Activated CD8-positive, alpha-beta memory T cell treated with anti-CD3 and anti-CD28 coated beads, Interleukin-2, amount 50 U/mL, for 4 hours (primary cell): ENCODE measurements at places on chromosomes 4 and X.
A peak's percentile ranks its signal among the peaks of the same experiment; 100 is the strongest.

DNA sequence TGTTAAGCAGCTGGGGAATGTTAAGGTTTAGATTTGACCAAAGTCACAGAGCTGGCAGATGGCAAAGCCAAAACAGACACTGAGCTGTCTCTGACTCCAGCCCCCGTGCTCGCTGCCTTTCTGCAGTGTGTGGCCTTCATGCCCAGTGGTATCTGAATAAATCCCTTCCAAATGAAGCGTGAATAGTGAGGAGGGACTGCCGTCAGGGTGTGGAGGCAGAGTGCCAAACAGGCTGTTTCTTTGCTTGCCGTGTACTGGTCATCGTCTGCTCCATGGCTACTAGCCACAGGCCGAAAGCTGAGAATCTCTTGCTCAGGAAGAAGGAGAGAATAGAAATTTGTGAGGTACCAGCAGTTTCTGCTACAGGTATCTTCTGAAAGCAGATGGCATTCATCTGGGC is 19.7 kb downstream of the PRIMPOL start:
- no peak for DNase-seq

DNA sequence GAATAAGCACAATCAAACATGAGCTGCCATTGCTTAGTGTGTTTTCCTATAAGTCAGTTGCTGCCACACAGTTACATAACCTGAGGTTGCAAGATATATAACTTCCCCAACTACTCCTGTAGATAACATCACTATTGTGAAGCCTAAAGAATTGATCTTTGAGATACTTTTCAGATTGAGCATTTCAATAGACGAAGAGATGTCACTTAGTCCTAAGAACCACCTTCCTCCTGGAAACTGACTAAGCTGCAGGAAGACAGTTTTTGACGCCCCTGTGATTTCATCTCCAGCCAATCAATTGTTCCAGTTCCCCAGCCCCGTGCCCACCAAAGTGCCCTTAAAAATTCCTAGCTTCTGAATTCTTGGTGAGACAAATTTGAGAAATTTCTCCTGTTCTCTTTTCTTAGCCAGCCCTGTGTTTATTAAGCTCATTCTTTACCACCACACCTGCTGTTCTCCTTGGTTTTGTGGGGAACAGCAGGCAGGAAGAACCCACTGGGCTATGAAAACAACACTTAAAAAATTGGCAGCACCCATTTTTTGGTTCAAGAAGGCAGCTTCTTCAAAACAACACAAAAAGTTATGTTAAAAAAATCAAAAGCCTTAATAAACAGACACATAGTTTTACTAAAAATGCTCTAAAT is 317.1 kb upstream of the PABPC4L start:
- no peak for DNase-seq

DNA sequence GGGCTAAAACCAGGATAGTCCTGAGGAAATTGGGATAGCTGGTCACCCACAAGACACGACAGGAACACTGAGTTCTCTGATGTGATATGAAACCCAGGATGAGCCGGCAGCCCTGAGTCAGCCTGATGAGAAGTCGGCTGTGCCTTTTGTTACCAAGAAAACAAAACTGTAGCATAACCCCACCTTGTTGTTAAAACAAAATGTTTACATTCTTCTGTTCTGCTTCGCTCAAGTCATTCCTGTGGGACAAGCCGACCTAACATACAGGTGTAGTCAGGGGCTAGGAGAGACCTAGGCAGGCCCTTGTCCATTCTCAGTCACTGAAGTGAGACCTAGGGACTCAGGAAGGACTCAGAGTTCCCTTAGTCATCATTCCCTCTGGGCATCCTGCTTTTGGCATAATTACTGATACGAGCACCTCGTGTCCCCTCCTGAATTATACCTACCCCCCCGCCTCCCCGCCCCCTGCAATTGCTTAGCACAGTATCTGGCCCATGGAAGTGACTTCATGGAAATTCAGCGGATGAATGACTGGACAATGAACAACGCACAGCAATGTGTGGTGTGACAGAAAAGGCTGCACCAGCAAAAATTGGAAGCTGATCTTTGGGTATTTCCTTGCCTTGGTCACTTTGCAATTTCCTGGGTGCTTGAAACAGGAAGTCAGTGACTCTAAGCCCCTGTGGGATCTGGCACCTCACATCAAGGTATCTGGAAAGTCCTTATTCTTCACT is 31.9 kb upstream of the TLR2 start:
- no peak for DNase-seq

DNA sequence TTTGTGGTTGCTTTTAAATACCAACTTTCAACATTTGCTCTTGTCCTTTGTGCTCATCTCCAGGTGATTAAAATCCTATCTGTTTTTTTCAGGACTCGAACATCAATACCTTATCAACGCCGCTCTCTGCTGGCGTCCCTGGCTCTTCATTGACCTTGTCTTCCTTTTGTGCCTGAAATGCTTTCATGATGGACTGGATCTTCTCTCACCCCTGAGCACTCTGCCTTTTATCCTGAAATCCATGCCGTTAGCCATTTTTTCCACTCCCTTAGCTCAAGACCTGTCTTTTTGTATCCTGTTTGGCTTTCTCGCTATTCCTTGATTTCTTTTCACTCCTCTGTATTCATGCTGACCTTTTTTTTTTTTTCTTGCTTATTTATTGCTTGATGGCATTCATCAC is 549.5 kb upstream of the CPEB2 start:
- DNase-seq = no peak

- no peak for DNase-seq
Observed at GRCh38 chrX:69493193-69493592, 10.9 kb upstream of the NALF2 start.

DNA sequence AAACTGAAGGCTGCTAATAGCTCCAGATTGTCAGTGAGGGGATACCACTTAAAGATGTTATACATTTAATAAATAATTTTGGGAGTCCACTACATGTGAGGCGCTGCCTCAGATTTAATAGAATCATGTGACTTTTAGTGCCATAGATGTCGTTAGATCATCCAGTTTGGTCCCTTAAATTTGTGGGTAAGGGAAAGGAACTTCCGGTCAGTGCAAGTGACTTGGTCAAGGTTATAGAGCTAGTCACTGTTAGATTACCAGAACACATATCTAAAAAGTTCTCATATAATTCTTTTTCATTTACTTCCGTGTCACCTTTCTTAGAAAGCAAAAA is 529 bp upstream of the UBA6 start:
- no peak for DNase-seq

DNA sequence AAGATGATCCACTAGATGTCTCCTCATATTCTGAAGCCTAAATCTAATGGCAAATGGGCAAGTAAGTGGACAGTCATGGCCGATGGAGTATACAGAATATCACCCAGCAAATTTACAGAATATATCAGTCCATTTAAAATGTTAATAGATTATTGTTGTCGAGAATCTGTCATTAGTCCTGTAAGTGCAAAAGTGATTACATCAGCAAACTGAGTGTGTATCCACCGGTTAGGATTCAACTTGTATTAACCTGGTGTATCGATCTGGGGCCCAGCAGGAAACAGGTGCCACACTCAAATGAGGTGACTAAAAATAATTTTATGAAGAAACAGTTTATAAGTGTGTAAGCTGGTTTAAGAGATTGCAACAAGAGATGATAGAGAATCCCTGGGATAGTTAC is 367.9 kb upstream of the FAM47C start:
- no peak for DNase-seq

- no peak for DNase-seq
Observed at GRCh38 chr4:96056346-96056934, 216.5 kb downstream of the PDHA2 start.

GRCh38 chr4:185512516-185512915 is 22.8 kb downstream of the PDLIM3 start:
- no peak for DNase-seq

DNA sequence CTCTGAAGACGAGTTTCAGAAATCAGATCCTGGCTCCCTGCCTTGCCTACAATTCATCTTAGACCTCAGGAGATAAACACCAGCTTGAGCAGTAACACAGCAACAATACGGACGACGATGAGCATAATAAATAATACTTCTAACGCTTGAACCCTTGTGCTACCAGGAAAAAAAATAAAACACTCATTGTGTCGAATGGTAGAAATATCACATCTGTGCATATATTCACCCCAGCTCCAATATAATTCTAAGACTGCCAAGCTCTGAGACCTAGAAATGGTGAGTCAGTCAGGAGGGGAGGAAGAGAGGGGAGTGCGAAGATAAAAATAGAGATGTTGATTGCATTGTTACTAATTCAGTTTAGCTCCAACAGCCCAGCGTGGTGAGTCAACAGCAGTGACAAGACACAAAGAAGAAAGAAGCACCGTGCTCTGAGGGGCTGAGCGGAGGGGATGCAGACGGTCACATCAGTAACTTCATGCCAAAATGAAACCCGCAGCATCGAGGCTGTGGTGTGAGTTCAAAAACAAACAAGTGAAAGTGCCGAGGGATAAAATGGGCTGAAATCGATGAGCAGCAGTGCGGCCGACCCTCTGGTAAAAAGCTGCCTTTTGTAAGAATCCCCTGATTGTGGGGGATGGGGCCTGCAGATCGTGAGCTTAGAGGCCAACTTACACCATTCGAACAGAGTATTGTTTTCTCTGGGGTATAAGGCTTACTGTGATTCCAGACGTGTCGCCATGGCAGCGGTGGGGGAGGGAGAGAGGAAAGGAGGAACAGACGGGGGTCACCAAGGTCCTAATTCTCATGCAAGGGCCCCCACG is 150.4 kb downstream of the MGST2 start:
- DNase-seq = peak; percentile 25

DNA sequence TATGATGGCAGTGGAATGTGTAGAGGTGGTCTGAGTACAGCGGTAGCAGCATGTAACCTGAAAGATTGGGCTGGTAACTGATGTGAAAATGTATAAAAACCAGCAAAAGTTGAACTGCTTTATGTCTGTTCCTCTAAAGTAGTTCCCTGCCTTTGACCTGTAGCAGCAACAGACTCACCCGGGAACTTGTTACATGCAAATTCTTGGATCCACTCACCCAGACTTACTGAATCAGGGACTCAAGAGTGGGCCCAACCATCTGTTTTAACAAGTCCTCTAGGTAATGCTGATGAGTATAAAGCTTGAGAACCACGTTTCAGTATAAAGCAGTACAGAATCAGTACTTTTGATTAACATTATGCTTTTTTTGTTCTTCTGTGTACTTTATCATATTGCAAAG is 84.7 kb downstream of the RAP1GDS1 start:
- no peak for DNase-seq

DNA sequence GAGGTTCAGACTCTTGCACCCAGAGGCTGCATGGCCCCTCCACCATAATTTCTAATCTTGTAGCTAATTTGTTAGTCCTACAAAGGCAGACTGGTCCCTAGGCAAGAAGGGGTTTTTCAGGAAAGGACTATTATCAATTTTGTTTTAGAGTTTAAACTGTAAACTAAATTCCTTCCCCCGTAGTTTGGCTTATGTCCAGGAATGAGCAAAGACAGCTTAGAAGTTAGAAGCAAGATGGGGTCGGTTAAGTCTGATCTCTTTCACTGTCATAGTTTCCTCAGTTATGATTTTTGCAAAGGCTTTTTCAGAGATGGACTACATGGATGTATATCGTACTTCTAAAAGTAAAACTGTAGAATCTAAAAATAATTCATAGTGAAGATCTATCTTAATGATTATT is 258.1 kb upstream of the IL1RAPL1 start:
- no peak for DNase-seq

- no peak for DNase-seq
Observed at GRCh38 chrX:137916090-137916746, 350.3 kb downstream of the ZIC3 start.

GRCh38 chr4:147605499-147605898 is 11.7 kb upstream of the TMEM184C start:
- DNase-seq = no peak

DNA sequence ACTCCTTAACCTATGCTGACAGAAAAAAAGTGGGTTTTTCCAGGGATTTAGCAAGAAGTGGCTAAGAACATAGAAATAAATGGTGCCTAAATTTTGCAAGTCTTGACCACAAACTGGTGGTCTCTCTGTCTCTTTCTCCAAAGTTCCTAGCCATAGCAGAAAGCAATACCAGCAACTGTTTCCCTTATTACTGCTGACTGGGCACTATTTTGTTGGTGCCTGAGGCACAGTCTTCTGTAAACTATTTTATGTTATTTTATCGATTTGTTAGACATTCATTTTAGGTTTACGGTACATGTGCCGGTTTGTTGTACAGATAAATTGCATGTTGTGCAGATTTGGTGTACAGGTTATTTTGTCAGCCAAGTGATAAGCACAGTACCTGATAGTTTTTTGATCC is 234.6 kb upstream of the TECRL start:
- no peak for DNase-seq

- DNase-seq = no peak
Observed at GRCh38 chr4:181908168-181908567, 335.0 kb upstream of the TENM3 start.

GRCh38 chr4:48334900-48335384 is 6.4 kb upstream of the SLAIN2 start:
- no peak for DNase-seq

- no peak for DNase-seq
Observed at GRCh38 chr4:184805462-184806228, 20.1 kb downstream of the ACSL1 start.
